ENCODE measurements at places on chromosomes 3 and 15.

DNA sequence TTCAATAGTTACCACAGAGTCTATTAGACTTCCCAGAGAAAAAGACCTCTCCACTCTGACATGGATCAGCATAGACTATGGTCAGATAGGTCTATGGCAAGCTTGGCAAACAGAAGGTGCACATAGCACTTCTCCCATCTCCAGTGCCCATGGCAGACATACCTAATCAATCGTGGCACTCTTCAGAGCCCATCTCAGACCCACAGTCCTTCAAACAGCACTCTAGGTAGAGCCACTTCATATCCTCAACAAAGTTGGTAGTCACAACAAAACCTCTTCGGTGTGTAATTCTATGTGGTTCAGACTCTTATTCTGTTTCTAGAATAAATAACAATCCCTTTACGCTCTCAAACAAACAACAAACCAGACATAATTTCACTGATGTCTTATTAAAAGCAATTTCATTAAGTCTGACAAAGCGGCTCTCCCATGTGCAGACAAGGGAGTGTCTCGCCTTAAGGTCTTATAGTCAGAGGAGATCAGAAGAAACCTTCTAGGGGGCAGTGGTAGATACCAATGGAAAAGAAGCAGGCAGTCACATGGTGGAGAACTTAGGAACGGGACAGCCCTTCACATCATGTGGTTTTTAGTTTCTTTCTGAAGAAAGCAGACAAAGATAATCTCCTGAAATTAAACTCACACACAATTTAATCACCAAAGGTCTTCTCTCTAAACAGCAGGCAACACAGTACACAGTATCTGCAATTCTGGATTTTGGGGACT is 483.4 kb downstream of the FOXP1 start:
- DNase-seq = no peak

- no peak for DNase-seq
Measured at GRCh38 chr15:90592131-90592881, 62.6 kb downstream of the CRTC3 start.

GRCh38 chr15:75809986-75810750 is 33.1 kb upstream of the UBE2Q2 start:
- no peak for DNase-seq

GRCh38 chr3:12440927-12441714 is 43.2 kb upstream of the TSEN2 start:
- no peak for DNase-seq

DNA sequence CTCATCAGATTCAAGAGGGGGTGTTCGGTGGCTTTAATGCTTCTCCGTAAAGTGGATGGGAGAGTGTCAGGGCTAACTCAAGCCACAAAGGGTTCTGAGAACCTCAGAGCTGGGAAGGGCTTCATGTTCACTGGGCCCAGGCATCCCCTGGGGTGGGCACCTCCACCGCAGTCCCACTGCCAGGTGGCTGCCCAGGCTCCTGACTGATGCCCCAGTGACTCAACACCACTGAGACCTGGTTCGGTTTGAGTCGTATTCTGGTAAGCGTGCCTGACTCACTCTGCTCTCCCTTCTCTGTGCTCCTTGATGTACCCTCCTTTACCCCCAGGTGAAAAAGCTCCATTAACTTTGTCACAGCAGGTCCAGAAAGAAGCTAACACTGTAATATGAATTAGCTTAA is 304.6 kb downstream of the RPLP1 start:
- DNase-seq = no peak

GRCh38 chr3:192303235-192303634 is 424.1 kb downstream of the FGF12 start:
- no peak for DNase-seq

GRCh38 chr3:13347390-13347950 is 72.7 kb downstream of the NUP210 start:
- no peak for DNase-seq

DNA sequence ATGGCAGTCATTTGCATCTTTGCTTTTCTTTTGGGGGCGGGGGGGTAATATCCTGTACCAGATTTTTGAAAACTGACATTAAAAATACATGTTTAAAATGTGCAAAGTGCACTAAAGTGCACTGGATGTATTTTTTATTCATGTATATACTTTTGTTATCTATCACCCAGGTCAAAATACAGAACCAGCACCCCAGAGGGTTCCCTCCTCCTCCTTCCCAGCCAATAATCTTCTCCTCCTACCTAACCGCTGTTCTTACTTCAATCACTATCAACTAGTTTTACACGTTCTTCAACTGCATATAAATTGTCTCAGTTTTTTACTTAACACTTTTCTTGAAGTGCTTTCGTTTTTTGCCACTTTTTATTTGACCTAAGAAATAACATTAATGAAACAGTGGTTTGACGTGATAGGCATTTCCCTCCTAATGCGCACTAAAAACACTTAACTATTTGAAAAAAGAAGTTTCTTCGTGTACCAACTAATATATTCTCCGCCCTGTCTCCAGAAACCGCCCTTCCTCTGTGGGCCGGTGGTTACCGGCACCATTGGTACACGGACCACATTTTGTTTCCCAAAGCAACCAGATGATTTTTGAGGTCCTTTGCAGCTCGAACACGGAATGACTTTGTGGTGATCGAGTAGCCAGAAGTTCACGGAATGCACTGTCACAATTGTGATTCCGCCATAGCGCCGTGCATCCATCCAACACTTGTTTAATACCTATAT is 836 bp upstream of the AKAP13 start:
- no peak for DNase-seq

- peak; percentile 83 for DNase-seq
Measured at GRCh38 chr15:98647026-98647773, 1.1 kb upstream of the IGF1R start.

GRCh38 chr3:5051772-5052171 is 70.3 kb upstream of the ARL8B start:
- no peak for DNase-seq

DNA sequence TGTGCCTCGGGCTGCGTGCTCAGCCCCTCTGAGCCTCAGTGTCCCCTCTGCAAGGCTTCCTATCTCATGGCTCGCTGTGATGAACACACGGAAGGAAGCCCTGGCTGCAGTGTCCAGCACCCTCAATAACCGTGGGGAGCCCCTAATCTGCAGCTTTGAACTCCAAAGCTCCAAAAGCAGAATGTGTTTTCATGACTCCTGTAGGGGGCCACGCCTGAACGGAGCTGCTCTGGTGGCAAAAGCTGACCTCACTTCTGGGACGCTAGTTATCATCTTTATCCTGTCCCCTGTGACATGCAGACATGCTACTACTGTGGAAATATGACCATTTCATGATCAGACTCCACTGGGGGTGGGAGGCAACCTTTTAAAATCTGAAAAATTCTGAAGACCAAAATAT is 98.8 kb downstream of the SEC22A start:
- no peak for DNase-seq

DNA sequence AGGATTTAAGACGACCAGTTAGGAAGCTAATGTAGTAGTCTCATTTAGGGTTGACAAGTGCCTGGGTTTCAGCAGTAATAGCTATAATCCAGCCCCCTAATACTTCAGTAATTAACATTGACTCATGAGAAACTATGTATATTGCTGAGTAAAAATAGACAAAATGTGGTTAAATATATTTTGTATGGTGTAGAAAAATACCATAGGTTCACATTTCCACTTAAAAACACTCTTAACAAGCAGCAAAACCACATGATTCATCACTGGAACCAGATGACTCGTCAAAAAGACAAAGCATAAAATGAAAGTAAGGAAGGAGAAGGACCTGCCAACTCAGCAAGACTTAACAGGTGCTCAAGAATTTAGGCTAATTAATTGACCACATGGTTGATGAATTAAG is 288.9 kb downstream of the EFHB start:
- no peak for DNase-seq

DNA sequence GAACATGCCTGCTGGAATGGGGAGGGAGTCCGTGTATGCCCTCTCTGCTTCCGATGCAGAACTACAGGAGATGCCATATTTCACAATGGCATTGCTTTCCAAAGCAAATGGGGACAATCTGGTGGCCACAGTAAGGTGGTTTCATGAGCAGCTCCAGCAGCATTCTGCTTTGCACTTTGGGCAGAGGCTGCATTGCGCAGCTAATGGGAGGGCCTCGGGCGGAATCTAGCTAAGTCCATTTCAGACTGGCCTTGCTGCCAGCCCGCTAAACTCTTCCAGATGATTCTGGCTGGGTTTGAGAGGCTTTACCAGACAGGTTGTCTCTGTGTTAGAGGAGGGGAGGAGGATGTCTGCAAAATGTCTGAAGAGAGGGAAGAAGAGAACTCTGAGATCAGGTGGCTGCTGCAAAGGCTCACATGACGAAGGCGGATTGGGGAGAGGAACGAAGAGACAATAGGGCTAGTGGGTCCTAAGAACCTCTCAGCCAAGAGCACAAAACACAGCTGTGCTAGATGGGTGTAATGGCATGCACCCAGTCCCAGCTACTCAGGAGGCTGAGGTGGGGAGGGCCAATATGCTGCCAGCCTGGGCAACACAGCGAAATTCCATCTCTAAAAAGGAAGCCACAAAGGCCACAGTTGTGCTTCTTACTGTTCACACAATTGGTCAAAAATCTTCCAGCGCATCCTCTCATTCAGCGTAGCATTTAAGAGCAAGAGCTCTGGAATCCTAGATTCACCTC is 63.7 kb downstream of the BDH1 start:
- no peak for DNase-seq

DNA sequence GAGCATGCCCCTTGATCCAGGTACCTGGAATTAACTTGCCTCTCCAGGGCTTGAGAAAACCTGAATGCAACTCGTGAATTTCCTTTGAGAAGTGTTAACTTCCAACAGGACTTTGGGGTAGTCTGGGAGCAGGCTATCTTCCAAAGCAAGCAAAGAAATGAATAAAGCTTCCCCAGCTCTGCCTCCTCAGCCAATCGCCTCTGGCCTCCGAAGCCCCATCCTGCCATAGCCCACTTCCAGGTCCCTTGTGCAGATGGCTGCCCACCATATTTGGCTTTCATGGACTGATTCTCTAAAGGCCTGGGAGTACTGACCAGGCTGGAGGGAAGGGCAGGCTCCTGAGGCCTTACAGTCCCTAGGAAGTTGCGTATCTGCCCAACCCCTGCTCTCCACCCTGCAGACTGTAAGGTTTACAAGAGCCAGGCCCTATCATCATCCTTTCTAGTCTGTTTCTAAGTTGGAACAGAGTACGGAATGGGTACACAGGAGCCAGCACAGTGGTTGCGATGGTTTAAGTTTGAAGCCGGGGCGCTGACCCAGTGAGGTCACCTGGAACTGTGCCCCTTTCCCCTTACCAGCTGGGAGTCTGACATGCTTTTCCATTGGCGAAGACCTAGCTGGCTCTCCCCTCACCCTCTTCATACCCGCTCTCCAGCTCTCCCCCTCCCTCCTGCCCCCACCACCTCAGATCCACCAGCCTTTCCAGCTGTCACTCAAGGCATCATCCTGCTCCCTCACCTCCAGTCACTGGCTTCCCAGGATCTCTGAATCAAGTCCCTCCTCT is 1.1 kb upstream of the PML start:
- no peak for DNase-seq

DNA sequence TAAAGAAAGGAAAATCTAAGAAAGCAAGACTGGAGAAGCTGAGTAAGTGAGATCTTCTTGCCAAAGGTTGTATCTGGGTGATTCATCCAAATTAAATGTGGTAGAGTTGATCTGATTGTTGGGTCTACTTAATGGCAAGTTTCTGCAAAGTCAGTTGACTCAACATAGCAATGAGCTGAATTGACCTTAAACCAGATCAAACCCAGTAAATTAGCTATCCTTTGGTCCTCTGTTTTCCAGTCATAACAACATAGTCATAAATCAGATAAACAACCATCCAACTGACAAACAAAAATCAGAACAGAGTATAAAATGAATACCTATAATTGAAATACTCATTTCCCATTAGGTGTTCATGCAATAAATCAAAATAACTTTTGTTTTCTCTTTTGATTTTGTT is 142.6 kb upstream of the CFAP20DC start:
- no peak for DNase-seq

GRCh38 chr3:144431134-144431533 is 459.5 kb downstream of the DIPK2A start:
- no peak for DNase-seq
